Activated gamma-delta T cell (primary cell): ENCODE measurements at places on chromosomes 2 and 18.

DNA sequence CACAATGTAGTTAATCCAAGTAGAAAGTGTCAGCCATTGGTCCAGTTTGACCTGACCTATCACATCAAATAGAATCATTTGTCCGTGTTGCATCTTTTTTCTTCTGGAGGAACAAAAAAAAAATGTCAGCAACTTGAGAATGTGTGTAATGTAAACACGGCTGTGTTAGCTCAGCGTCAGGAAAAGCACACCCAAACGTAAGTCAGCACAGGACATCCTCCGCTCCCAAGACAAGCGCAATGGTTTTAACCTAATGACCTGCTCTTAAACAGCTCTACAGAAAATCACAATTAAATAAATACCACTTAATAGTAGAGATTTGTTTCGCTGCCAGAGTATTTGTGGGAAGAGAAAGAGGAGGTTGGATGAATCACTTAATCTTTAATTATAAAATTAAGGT, 59.4 kb downstream of the OSR1 start:
- no peak for DNase-seq

DNA sequence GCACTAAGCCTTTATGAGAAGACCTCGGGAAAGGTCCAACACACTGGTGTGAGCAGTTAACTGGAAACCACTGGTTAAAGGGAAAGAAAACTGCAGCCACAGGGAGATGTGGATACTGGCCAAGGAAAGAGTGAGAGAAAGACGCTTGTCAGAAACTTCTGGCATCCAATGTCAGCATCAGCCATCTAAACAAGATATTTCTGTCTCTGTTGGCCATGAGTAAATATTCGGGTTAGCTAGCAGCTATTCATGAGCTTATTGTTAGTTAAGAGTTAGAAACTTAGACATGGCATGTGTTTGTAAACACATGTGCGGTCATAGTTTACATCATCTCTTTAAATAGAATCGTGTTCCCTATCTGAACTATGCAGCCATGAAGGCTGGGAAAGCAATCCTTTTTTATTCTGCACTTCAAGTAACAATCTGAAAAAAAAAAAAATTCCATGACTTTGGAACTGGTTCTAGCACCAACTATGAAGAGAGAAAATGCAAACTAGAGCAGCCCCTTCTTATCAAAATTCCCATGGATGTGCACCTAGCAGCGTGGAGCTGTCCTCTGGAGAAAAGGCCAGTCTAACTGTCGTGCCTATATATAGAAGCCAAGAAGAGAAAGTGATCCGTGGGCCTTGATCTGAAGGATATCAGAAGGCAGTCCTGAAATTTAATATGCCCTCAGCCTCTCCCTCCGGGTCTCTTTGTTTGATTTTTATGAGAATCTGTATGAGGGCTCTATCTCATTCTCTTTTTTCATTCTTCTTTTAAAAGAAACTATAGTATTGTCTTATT, 84.0 kb upstream of the RFX8 start:
- DNase-seq: no peak

- no peak for DNase-seq
These were observed 84.7 kb downstream of the BCL2 start for GRCh38 chr18:63234841-63235240.

DNA sequence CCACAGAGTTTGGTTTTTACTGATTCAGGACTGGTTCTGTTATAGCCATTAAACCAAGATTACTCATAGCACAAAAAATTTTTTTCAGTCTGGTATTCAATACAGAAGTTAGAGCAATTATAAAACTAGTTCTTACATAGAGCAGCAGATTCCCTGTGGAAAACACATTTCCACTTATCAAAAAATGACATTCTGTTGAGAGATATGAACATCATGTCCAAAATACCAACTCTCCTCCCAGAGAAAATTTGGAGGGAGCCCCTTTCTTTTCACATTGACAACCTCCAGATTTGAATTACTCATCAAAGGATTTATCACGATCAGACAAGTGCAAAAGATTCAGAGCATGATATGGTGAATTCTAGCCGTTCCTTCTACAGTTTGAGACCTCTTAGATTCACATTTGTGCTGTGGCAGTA, 126.8 kb upstream of the SERPINE2 start:
- no peak for DNase-seq

GRCh38 chr2:74957886-74958273, 563 bp upstream of the POLE4 start:
- DNase-seq: no peak

DNA sequence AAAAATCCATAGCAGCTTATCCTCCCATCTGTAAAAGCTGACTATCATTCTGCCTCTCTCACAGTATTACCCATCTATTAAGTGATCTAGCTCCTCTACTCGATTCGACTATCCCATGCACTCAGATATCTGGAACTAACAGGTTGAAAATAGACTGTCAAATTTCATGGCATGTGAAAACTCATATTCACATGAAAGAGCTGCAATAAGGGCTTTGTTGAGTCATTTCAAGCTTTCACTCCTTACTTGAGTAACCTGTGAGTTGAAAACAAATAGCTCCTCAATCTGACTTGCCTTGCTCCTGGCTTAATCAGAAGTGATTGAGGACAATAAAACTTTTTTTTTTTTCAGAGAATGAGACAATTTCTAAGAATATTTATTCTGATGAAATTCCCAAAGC, 192.4 kb upstream of the ERBB4 start:
- no peak for DNase-seq

DNA sequence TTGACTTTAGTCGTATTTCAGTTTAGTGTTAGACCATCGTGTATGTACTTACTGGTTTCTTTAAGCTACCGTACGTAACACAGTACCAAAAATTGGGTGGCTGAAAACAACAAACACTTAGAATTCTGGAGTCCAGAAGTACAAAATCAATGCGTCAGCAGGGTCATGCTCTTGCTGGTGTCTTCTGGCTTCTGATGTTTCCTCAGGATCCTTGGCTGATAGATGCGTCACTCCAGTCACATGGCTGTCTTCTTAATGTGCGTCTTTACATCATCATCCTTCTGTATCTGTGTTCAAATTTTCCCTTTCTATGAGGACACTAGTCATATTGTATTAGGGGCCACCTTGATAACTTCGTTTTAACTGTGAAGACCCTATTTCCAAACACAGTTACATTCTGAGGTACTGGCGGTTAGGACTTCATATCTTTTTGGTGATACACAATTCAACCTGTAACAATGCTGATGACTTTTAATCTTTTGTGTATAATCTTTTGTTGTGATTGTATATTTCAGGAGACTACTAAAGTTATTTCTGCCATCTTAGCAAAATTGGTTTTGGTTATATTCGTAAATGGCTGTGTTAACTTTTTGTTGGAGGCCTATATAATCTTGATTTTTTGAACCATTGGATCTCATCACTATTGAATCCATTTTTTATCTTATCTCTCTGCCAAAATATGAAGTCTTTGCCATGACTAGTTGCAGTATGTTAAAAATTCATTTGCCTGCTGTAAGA, 25.4 kb downstream of the ACTR3 start:
- DNase-seq: no peak

DNA sequence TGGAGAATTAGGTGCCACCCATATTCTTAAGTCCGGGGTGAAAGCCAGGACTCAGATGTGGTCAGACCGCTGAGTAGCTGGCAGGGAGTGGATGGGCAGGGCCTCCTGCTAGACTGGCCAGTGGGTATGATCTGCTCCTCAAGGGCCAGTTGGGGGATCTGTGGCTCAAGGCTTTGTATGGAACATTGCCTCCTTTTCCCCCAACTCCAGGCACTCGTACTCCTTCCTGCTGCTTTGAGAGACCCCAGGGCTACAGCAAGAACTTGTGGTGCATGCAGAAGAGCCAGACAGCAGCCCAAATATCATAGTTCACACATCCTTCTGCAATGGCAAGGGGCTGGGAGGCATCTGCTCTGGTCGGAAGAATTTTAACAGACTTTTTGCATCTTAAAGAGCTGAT, 61.7 kb downstream of the PDCL3 start:
- DNase-seq: no peak

GRCh38 chr18:42635378-42636048, 480.0 kb downstream of the RIT2 start:
- DNase-seq: no peak

DNA sequence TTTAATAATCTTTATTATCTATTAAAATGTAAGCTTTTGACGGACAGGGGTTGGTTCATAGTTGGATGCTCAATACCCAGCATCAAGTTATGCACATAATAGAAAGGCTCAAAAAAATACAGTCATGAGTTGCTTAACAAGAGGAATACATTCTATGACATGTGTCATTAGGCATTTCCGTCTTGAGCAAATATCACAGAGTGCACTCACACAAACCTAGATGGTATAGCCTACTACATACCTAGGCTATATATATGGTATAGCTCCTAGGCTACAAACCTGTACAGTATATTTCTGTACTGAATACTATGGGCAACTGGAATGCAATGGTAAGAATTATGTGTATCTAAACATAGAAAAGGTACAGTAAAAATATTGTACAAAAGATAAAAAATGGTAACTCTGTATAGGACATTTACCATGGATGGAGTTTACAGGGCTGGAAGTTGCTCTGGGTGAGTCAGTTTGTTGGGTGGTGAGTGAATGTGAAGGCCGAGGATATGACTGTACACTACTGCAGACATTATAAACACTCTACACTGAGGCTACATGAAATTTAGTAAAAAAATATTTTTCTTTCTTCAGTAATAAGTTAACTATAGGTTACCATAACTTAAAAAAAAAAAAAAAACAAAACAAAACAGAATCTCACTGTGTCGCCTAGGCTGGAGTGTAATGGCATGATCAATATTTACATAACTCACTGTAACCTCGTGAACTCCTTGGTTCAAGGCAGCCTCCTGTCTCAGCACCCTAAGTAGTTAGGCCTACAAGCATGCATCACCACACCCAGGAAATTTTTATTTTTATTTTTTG, 201.2 kb downstream of the NBAS start:
- DNase-seq: no peak

GRCh38 chr18:61719671-61720070, 173.1 kb downstream of the RNF152 start:
- DNase-seq: no peak

- no peak for DNase-seq
These were observed 43.3 kb downstream of the FER1L5 start for GRCh38 chr2:96685577-96686459.

DNA sequence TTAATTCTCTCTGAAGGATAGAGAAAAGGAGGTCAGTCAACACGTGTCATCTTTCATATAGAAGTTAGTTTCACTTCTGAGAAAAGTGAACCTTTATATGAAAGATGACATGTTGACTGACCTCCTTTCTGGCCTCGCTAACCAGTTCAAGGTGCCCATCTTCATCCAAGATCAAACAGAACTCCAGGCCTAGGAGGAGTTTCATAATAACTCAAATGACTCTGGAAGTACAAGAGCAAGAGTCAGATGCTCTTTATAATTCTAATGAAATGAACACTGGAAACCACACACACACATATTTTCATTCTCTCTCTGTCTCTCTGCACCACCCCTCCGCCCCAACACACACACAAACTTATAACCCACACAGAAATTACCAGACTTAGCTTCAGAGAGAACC, 16.3 kb downstream of the ANKRD44 start:
- no peak for DNase-seq

- DNase-seq: no peak
These were observed 91.8 kb downstream of the TGIF1 start for GRCh38 chr18:3541549-3542386.

DNA sequence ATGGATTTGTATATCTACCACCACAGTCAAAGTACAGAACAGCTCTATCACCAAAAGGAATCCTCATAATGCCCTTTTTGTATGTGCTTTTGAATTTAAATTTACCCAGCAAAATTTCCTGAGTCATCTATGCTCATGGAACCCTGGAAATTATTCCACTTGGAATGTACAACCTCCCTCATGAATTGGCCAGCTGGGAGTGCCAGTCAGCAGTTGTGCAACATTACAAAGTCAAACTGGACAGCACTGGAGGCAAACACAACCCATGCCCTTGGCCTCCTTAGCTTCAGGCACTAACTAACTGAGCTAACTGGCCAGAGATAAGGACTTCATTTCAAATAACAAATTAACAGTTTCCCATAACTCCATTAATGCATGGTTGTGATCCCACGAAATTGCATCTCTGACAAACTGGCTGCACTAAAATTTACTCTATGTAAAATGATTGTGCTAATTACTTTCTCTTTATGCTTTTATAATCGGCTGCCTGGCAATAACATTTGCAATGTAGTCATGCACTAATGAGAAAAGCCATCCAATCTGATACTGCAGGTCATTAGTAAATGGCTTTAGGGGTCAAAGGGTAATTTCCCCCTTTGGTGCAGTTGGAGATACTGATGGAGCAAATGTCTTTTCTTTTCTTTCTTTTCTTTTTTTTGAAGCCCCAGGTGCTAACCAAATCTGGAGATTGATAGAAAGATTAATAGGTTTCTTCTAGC, 270.5 kb downstream of the ACTR3 start:
- DNase-seq: no peak

DNA sequence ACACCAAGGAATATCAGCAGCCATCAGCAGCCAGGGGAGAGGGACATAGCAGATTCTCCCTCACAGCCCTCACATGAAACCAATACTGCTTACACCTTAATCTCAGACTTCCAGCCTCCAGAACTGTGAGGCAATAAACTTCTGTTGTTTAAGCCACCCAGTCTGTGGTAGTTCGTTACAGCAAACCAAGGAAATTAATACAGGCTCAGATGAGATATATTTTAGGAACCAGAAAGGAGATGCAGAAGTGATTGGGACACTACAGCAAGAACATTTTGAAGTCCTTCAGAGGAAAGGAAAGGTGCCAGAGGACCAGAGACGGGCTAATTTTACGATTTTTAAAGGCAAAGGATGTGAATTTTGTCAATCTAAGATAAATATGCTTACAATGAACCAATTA, 60.6 kb downstream of the IKZF2 start:
- no peak for DNase-seq

DNA sequence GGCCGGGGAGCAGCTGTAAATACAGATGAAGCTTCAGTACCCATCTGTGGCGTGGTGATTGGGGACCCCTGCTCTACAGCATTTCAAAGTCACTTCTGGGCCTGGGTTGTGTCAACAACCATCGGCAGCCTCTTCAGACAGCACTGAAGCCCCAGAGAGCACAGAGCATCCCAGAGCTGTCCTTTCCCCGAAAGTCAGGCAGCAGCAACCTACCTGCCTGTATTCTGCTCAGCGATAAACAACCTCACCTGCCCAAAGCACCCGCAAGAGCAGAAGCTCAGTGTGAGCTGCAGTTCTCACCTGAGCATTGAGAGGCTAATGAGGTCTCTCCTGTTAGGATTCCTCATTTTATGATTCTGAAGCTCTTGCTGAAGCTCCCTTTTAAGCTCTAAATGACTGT, 19.3 kb downstream of the TRABD2A start:
- DNase-seq: no peak

GRCh38 chr2:15571729-15572128, 10.6 kb upstream of the NBAS start:
- no peak for DNase-seq

DNA sequence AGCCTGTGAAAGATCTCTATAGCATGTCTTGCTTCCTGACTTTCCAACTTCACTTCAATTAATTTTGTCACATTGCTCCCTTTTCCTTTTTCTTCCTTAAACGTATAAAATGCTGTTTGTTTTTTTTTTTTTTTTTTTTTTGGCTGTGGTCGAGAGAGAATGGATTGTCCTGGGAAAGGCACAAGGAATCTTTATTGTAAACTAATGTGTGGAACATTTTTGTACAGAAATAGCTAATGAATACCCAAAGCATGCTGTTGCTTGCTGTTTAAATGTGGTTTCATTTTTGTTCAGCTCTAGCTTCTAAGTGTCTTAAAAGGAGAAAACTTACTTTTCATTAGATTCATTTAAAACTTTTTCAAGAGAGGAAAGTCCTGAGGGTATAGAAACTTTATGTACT, 105.5 kb downstream of the GPD2 start:
- no peak for DNase-seq

GRCh38 chr2:240993446-240994170, 4.8 kb upstream of the SNED1 start:
- DNase-seq: no peak

- no peak for DNase-seq
These were observed 10.7 kb downstream of the SEH1L start for GRCh38 chr18:12958478-12958877.
